ENCODE measurements at places on chromosomes 12 and 14.
A peak's percentile ranks its signal among the peaks of the same experiment; 100 is the strongest.

GRCh38 chr12:112023759-112024396 lies 10.7 kb downstream of the ERP29 start:
- DNase-seq = no peak

GRCh38 chr14:101097109-101097793 lies 193.7 kb upstream of the RTL1 start:
- no peak for DNase-seq

DNA sequence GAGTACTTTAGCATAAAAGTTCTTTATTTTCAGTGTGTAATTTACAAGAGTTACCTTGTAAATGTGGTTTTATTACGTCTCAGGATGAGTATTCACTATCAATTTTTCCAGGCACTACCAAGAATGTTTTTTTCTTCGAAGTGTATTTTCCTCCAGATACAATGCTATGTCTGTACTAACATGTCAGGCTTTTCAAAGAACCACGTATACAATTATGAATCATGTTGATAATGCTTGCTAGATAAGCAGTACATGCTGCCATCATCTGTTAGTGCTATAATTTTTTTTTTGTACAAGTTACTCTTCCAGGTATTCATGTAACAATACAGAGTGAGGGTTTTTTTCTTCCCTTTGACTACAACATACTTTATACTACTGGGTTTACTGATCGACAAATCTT lies 5.6 kb upstream of the KANSL2 start:
- DNase-seq = no peak

GRCh38 chr14:49679271-49679670 lies 8.7 kb downstream of the POLE2 start:
- DNase-seq = peak; percentile 33

DNA sequence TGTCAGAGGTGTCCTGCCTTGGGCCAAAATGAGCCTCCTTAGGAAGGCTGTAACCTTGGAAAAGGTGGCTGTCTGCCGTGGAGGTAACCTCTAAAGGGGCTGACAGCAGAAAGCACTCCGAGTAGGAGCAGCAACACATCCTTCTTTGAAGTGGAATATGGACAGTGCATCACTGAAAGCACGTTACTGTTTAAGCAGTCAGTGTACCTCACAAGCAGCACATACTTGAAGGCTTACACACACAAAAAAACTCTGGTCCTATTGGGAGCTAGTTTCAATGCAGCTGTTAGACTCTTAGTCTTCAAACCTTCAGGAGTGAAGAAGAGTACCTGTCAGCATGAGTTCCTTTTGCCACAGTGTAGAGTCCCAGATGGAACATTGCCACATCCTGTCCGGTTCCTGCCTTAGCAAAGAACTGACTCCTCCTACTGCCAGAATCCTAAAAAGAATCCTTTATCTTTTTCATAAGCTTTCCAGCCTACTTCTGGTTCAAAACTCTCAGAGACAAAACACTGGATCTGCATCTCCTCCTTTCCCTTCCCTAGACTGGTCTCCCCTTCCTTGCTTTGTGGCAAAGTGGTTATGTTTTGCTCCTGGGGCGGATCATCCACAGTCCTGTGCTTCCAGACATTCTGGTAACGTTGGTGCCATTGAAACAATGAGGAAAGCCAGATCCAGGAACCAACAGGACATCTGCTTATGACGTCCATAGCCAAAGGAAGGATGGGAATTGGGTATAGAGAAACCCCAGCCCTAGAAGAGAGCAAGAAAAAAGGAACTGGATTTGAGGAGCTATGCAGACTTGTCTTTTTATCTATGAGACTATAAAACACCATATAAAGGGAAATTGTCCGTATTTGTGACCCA lies 8.5 kb upstream of the MDM1 start:
- peak; percentile 8 for DNase-seq

- no peak for DNase-seq
Observed at GRCh38 chr12:47882781-47883546, 21.8 kb downstream of the VDR start.

- DNase-seq = peak; percentile 17
Observed at GRCh38 chr14:59377991-59378601, 87.1 kb downstream of the GPR135 start.

- no peak for DNase-seq
Observed at GRCh38 chr14:94676495-94677185, 64.4 kb downstream of the SERPINA3 start.

DNA sequence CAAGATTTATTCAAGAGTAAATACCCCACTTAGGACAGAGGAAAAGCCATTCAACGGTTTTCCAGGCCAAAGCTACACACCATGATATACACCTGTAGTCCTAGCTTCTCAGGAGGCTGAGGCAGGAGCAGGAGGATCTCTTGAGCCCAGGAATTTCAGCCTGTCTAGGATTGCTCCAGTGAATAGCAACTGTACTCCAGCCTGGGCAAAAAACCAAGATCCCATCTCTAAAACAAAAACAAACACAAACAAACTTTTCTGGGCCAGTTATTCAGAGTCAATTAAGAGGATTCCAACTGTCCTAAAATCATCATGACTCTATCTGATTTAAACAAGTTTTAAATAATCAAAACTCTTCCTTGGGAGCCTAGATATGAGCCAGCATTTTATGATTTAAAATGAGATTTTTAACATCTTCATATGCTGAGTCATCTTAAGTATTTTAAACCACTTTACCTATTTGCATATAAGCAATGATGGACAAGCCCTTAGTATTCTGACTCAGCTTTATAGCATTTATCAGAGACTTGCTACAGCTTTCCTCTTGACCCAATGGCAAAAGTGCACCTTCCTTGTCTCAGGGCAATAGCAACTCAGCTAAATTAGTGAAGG lies 77.1 kb downstream of the KCNMB4 start:
- DNase-seq = no peak

DNA sequence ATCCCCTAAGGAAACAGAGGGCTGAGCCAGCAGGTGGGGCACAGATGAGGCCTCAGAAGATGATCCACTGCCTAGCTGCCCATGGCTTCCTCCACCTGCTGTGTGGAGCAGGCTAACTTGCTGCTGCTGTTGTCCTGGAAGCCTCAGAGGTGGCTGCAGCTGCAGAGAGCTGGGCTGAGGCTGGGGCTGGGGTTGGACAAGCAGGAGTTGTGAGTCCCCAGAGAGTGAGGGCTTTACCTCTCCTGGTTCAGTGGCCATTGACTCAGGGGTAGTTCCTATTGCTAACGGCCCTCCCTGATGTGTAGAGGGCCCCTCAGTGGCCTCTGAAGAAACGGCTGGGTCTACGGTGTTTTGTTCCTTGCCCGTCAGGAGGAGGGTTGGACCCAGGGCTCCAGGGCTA lies 13.7 kb upstream of the PRKAG1 start:
- no peak for DNase-seq

DNA sequence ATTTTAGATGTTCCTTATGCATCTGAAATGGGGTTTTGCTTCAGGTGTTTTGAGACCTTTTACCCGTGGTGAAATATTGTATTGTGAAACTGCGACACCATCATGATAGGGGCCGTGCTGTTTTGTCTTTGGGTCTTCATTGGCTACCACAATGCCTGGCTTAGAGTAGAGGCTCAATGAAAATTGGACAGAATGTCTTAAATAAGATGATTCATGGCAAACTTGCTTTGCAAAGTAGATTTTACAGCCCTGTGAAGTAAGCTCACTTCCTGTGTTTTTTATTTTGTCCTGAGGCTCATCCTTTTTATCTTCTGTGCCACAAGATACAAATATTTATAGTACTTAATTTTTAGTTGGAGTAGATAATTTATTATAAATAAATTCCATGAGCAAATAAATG lies 111.3 kb upstream of the FRMD6 start:
- peak; percentile 66 for DNase-seq

- DNase-seq = peak; percentile 92
Observed at GRCh38 chr12:24754690-24755638, 193.9 kb downstream of the BCAT1 start.

- DNase-seq = no peak
Observed at GRCh38 chr14:55904086-55904485, 214.1 kb upstream of the PELI2 start.

DNA sequence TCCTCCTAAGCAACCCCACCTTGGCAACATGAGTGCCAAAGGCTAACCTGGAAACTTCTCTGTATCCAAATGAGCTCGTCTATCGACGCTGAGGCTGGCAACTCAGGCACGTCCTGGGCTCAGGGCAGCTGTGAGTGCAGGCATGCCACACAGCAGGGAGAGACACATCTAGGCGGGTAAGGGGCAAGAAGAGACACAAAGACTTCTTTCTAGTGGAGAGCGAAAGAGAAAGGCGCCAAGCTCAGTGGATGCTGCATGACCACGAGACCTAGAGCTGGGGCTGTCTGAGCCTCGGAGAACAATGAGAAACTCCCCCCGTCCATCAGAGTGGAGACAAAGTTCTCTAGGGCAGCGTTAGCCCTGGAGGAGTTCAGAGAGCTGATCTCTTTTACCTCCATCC lies 170.4 kb downstream of the CALM1 start:
- DNase-seq = no peak

- peak; percentile 94 for DNase-seq
Observed at GRCh38 chr12:80553316-80553715, 109.3 kb downstream of the PTPRQ start.

- DNase-seq = no peak
Observed at GRCh38 chr14:65892315-65892714, 479.8 kb downstream of the FUT8 start.

DNA sequence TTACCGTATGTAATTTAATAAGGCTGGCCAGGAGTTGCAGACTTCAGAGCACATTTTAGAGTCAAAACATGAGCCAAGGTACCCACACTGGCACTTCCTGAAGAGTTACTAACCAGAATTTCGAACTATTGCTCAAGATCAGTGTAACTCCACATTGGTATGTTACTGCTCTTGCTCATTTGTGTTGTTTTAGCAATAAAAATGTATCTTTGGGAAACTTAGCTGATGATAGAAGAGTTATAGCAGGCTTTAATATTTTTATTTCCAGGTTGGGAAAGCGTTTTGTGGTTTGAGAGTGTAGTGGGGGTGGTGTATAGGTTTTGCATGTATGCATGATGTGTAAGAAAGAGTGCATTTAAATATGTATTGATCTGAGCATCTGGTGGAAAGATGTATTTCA lies 96.6 kb downstream of the SCN8A start:
- peak; percentile 53 for DNase-seq

DNA sequence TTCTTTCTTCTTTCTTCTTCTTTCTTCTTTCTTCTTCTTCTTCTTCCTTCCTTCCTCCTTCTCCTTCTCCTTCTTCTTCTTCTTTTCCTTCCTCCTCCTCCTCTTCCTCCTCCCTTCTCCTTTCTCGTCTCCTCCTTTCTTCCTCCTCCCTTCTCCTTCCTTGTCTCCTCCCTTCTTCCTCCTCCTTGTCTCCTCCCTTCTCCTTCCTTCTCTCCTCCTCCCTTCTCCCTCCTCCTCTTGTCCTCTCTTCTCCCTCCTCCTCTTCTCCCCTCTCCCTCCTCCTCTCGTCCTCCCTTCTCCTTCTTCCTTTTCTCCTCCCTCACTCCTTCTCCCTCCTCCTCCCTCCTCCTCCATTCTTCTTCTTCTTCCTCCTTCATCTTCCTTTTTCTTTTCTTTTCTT lies 44.5 kb downstream of the NUBPL start:
- DNase-seq = no peak

GRCh38 chr12:9811621-9812020 lies 15.7 kb upstream of the KLRF1 start:
- DNase-seq = no peak

DNA sequence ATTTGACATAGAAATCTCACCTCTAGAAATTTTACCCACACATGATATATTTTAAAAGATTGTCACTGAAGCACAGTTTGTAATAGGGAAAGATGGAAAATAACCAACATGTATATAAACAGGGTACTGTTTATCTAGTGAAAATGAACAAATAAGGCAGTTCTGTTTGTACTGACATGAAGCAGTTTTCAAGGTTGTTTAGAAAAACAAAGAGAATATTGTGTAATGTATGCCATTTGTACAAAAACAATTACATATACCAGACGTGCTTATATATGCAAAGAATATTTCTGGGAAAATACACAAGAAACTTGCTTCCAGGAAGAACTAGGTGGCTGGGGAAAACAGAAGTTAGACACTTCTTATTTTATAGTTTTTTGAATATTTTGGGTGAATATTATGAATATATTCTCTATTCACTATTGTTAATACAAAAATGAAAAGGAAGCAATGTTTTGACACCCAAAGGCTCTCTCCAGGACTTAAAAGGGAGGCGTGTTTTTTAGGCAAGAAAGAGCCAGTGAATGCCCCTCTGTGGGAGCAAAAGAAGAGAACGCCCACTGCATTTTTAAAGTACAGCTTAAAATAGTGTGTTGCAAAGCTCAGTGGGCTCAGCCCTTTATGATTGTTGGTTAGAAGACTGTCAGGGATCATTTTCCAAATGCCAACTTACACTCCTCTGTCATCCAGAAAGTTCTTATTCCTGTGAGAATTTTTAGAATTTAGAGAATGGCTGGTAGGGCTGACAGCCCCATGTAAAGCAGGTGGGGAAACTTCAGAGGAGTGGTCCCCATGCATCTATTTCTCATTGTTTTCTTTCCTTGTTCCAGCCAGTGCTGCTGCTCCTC lies 59.6 kb upstream of the FERMT2 start:
- DNase-seq = no peak

Measured in fibroblast of mammary gland (primary cell).